ENCODE measurements at places on chromosomes 4 and X.
A peak's percentile ranks its signal among the peaks of the same experiment; 100 is the strongest.

DNA sequence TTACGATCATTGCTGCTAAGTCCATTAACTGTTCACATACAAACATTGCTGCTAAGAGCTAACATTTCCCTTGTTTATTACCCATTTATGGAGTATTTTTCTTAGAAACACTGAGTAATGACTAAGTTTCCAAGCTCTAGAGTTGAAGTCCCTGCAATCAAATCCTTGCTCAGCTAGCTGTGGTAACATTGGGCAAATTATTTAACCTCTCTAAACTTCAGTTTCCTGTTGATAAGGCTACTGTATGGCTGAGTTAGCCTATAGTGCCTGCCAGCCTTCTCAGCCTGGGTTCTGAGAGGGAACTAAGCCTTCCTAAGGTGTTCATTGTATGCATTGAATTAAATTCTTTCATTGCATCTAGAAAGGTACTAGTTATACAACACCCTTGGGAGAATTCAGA is 15.2 kb upstream of the SCOC start:
- DNase-seq, result no peak

DNA sequence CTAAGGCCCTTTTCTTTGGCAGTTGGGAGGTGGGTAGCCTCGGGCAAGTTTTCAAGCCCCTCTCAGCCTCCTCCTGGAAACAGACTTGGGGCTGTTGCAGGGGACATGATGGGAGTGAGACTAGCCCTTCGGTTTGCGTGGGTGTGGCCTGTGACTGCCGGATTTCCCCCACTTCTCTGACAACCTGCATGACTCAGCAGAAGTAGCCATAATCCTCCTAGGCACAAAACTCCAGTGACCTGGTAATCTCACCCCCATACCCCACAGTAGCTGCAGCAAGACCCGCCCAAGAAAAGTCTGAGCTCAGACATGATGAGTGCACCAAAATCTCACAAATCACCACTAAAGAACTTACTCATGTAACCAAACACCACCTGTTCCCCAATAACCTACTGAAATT is 433.7 kb upstream of the AMOT start:
- DNase-seq, result no peak

GRCh38 chrX:110322603-110323002 is 4.7 kb upstream of the AMMECR1 start:
- DNase-seq, result peak; percentile 44

DNA sequence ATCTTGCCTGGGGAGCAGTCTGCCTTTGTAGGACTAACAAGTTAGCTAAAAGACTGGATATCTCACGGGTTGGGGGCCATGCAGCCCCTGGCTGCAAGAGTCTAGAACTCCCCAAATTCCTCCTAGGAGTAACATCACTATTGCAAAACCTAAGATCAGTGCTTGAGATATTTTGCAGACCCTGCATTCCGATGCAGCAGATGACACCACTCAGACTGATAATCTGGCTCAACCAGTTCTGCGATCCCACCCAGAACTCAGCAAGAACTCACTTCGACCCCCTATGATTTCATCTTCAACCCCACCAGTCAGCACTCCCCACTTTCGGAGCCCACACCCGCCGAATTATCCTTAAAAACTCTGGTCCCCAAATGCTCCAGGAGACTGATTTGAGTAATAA is 834.0 kb downstream of the C4orf33 start:
- no peak for DNase-seq
